ENCODE measurements at places on chromosomes 2 and 18. TPM values are rescaled to one million over a fixed set of nuclear protein-coding genes. Genes with fewer than 3 reads are reported as not detected.

DNA sequence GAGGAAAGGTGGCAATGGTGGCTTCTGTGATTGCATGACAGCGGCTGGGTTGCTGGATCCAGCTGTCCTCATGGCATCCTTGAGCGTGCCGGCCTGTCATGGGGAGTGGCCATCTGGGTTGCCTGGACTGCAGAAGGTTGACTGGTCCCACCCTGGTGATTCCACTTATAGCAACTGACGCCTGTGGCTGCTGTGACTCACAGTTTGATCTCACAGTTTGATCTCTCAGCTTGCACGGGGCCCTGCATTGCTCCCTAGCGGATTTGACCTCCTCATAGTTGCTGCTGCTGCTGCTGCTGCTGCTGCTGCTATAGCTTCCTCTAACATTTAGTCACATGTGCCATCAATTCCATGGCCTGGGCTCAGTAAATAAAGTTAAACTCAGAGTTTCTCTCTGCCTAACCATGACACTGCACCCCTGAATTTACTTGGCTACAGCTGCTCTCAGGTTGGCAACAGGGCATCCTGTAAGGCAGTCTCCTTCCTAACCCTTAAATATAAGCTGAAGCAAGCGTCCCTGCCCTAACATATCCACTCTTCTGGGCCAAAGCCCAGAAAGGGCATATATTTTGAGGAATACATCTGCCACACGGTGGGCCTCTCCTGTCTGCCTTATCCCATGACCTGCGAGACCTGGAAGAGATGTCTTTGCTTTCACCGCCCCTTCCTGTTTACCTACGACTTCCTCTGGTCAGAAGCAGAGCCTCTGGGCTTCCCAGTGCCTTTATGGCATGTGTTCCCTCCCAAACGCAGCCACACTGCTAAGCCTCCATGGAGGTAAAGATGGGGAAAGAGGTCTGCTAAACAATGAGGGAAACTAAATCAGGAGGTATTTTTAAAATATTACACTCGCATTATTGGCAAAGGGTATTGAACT, 37.8 kb upstream of the CCDC150 start:
- no peak overlapping the region for H3K27ac ChIP-seq
- no peak for DNase-seq
- H3K4me3 ChIP-seq = no peak overlapping the region
- no peaks in the 10 kb centered on the region for H3K4me1 ChIP-seq
- no peaks in the 10 kb centered on the region for H3K36me3 ChIP-seq
- peaks cover 3% of the 10 kb centered on the region for H3K27me3 ChIP-seq

DNA sequence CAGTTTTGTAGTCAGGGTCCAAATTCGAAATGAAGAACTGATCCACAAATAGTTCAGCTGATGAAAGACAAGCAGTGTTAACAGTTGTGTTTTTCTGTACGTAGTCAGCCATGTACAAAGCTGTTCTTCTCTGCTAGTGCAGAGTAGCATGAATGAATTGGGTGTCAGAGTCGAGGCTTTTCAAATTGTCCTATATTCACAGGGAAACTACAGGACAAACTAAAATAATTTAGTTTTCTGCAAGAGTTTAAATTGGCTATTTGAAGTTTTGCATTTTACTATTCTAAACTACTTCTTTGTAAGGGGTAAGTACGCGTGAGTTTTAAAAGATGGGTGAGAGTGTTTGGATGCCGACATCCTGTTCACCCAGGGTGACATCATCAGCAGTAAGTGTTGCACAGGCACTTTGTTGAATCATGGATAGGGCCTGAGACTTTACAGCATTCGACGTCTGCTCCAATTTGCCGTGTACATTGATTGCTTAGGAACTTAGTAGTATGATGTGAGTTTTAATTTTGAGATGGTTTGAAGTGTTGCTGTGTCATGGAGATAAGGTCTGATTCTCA, 147.2 kb upstream of the NFATC1 start:
- no peak overlapping the region for H3K27ac ChIP-seq
- H3K27me3 ChIP-seq = no peaks in the 10 kb centered on the region
- no peaks in the 10 kb centered on the region for H3K4me1 ChIP-seq
- H3K4me3 ChIP-seq = no peak overlapping the region

DNA sequence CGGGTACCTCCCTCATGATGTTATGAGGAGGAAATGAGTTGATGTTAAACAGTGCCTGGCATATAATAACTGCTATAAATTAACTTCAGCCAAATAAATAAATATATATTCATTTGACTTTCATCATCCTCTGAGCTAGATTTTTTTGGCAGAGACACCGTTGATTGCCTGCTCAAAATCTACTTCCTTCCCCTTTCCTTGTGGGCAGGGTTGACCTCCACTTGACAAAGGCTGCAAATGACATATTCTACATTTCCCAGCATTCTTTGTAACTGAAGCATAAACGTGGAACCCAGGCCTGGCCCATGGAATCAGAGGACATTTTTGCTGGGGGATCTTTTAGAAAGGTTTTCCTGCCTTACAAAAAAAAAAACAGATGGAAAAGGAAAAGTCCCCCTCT, 177.8 kb downstream of the TXNL1 start:
- H3K36me3 ChIP-seq = no peaks in the 10 kb centered on the region
- no peaks in the 10 kb centered on the region for H3K4me1 ChIP-seq
- H3K27ac ChIP-seq = no peak overlapping the region
- no peak for DNase-seq
- H3K4me3 ChIP-seq = no peak overlapping the region
- no peaks in the 10 kb centered on the region for H3K27me3 ChIP-seq

GAL3ST2 gene
- 0.04 TPM for polyA plus RNA-seq

TMEM37 gene
- polyA plus RNA-seq = 75.9 TPM
